ENCODE measurements at places on chromosomes 5 and 9.

GRCh38 chr9:83521411-83521810 lies 16.8 kb downstream of the FRMD3 start:
- no peak for DNase-seq

- no peak for DNase-seq
These were observed 2.6 kb upstream of the FREM1 start for GRCh38 chr9:14912859-14913258.

DNA sequence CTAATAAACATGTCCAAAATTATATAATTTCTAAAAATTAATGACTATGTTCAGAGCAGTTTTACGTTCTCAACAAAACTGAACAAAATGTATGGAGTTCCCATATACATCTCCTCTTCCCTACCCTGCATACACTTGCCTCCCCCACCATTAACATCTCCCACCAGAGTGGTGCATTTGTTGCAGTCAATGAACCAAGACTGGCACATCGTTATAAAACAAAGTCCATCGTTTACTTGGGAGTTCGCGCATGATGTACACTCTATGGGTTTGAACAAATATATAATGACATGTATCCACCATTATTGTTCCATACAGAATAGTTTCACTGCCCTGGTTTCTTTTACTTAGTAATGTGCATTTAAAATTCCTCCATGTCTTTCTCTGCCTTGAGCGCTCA lies 130.1 kb downstream of the APBA1 start:
- DNase-seq: no peak

GRCh38 chr9:103881419-103881818 lies 212.7 kb upstream of the SMC2 start:
- DNase-seq: no peak

- DNase-seq: no peak
These were observed 344.1 kb upstream of the ADAMTSL1 start for GRCh38 chr9:18129809-18130334.

GRCh38 chr9:131467214-131467935 lies 35.3 kb upstream of the POMT1 start:
- DNase-seq: no peak
